Transverse colon (tissue), 4 donors: ENCODE measurements at places on chromosomes 4 and X. TPM values are rescaled to one million over a fixed set of nuclear protein-coding genes. Genes with fewer than 3 reads are reported as not detected.

The BGN gene
- 67.1 TPM for total RNA-seq

DNA sequence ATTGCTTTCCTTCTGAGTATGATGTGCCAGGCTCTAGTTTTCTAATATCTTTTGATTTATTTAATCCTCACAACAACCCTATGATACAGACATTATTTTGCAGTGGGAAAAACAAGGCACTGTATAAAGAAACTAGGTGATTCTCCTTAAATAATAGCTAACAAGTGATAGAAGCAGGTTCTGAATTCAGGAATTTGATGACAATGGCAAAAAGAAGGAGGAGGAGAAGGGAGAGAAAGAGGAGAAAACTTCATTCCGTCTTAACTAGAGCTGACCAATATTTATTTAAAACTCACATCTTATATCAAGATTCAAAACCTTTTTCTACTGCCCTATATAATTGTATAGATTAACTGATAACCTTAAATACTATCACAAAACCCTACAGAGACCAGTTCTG is 1477.1 kb upstream of the PCDH7 start:
- DNase-seq = no peak
- no peaks in the 10 kb centered on the region for H3K36me3 ChIP-seq

- no peak for DNase-seq
These were observed 46.7 kb downstream of the DDX60L start for GRCh38 chr4:168433571-168433970.

The LRCH2 gene
- 7.8 TPM for total RNA-seq

The PGK1 gene
- total RNA-seq = 203 TPM

GRCh38 chrX:154918060-154918483 is 31.9 kb downstream of the F8A1 start:
- no peaks in the 10 kb centered on the region for H3K36me3 ChIP-seq
- no peak overlapping the region for H3K4me3 ChIP-seq
- H3K27me3 ChIP-seq = no peaks in the 10 kb centered on the region
- DNase-seq = peak; percentile 34
- H3K27ac ChIP-seq = no peak overlapping the region

DNA sequence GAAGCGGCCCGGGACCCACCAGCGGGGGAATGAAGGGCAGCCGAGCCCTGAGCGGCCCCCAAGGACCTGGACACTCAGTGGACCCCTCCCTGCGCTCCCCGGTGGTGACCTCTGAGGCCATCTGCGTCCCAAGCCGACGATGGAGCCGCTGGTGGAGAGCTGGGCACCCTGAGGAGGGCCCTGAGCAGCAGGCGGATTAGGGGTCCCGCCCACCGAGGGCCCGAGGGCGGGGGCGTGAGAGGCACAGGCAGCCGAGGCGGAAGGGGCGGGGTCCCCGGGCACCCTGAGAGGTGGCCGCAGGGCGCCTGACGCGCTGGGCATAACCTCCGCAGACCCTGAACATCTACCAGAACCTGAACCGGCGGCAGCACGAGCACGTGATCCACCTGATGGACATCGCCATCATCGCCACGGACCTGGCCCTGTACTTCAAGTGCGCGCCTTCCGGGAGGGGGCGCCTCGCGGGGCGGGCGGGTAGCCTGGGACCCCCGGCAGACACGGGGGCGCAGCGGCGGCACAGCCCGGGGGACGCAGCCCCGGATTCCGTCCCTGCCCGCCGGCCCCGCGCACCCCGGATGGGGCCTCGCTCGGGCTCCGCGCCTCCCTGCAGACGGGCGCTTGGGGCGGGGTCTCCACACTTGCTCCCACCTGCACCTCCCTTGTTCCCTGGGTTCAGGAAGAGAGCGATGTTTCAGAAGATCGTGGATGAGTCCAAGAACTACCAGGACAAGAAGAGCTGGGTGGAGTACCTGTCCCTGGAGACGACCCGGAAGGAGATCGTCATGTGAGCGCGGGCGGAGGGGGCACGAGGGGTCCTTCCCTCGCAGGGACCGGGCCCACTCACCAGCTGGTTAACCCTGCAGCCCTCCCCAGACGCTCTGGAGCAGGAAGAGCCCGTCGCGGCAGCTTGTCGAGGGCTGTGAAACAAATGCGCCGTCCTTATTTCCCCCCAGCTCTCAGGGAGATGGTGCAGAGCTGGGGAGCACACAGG is 10.3 kb downstream of the ATP5ME start:
- DNase-seq = peak; percentile 71
- peak overlapping the region; percentile 44 for H3K27ac ChIP-seq
- H3K4me1 ChIP-seq = no peaks in the 10 kb centered on the region
- peak overlapping the region; percentile 53 for H3K4me3 ChIP-seq
- no peaks in the 10 kb centered on the region for H3K36me3 ChIP-seq
- peaks cover 6% of the 10 kb centered on the region for H3K27me3 ChIP-seq

The NAP1L3 gene
- total RNA-seq = 1.3 TPM

DNA sequence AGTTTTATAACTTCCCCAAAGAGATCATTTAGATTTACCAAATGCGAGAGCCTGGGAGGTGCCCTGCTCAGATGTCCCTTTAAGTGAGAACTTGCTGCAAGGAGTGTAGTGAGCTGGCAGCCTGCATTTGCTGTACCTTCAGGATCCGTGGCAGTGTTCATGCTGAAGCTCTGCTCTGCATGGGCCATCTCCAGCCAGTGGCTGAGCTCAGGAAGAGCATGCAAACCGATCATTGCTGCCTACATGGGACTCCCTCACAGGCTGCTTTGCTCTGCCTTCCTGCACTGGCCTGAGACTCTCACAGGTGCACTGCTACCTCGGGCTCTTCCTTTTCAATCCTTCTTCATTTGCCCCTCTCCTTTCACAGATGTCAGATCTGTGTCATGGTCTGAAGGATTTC is 152.0 kb upstream of the SFRP2 start:
- H3K27ac ChIP-seq = no peak overlapping the region
- no peak overlapping the region for H3K4me3 ChIP-seq

DNA sequence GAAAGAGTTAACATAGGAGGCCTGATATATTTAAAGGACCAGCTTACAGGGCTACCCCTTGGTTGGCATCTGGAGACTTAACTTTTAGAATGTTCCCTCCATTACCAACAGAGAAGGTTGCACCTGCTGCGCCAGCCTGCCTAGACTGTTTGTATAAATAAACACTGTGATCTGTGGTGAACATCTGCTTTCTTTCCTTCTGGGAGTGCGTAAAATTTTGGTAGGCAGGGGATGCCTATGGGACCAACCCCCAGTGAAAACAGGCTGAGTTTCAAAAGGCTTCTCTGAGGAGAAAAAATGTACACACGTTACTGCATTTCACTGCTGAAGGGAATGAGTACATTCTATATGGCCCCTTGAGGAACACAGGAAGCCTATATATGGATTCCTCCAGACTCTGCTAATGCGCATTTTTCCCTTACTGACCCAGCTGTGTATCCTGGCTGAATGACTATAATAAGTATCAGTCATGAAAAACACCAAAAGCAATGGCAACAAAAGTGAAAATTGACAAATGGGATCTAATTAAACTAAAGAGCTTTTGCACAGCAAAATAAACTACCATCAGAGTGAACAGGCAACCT is 13.8 kb downstream of the CENPC start:
- no peaks in the 10 kb centered on the region for H3K27me3 ChIP-seq
- H3K4me1 ChIP-seq = no peaks in the 10 kb centered on the region
- H3K36me3 ChIP-seq = peaks cover 68% of the 10 kb centered on the region
- no peak overlapping the region for H3K27ac ChIP-seq
- DNase-seq = no peak

GRCh38 chr4:52840531-52841370 is 21.4 kb upstream of the RASL11B start:
- peaks cover 3% of the 10 kb centered on the region for H3K4me1 ChIP-seq
- H3K27ac ChIP-seq = no peak overlapping the region
- DNase-seq = no peak
- no peaks in the 10 kb centered on the region for H3K36me3 ChIP-seq

The RRH gene
- total RNA-seq = not detected

The ATOH1 gene
- 76.7 TPM for total RNA-seq

DNA sequence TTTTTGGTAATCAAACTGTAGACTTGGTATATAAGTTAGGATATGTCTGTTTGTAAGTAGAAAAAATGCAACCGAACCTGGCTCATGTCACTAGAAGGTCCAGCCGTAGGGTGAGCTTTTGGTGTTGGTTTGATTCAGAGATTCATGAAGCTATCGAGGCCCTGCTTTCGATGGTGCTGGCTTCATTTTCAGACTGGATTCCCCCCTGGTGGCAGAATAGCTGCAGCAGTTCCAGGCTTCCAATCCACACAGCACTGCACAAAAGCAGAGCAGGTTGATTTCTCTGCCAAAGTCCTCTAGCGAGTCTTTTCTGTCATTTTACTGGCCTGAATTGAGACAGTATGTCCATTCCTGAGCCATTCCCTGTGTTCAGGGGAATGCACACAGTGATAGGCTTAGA is 33.1 kb downstream of the PDK3 start:
- peak overlapping the region; percentile 47 for H3K27ac ChIP-seq
- no peak overlapping the region for H3K4me3 ChIP-seq
- H3K27me3 ChIP-seq = no peaks in the 10 kb centered on the region
- peaks cover 4% of the 10 kb centered on the region for H3K4me1 ChIP-seq

DNA sequence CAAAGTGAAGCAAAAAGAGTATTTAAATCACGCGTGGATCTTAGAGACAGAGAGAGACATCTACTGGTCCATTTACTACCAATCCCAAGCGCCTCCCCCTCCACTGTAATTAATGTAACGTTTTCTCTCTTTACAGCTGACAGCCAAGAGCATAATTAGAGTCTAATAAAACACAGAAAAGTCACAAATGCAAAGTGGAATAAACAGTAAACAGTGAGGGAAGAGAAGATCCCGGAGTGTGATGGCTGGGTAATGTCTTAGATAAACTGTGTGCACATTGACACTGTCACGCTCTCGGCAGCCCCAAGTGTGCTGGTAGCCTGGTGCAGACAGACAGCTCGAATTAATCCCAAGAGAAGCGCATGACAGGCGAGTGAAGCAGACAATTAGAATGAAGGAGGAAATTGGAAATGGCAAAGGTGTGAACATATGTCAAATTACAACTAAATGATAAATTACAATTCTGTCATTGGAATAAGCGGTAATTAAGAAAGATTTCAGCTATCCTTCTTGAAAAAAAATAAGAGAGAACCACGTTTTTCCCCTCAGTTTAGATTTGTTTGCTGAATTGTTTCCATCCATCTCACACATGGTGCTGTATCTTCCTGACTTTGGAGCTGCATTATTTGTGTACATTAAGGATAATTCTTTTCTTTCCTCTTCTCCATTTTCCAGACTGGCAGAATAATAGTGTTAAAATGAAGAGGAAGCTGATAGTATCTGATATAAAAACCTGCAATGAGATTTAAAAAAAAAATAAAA is 100.1 kb downstream of the CXXC4 start:
- H3K36me3 ChIP-seq = no peaks in the 10 kb centered on the region
- no peak overlapping the region for H3K27ac ChIP-seq
- no peaks in the 10 kb centered on the region for H3K27me3 ChIP-seq
- no peaks in the 10 kb centered on the region for H3K4me1 ChIP-seq
- DNase-seq = no peak

DNA sequence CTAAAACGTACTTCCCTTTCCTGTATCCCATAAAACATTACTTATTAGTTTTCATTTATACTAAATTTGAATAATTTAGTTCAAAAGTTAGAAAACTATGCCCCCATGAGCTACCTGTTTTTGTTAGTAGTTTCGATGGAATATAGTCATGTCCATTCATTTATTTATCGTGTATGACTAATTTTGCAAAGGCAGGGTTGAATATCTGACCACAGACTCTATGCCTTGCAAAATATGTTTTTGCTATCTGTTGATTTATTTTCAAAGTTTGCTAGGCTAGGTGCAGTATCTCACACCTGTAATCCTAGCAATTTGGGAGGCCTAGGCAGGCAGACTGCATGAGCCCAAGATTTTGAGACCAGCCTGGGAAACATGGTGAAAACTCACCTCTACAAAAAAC is 78.4 kb downstream of the PDS5A start:
- H3K4me1 ChIP-seq = no peaks in the 10 kb centered on the region
- peaks cover 71% of the 10 kb centered on the region for H3K36me3 ChIP-seq
- no peak overlapping the region for H3K4me3 ChIP-seq
- DNase-seq = no peak

DNA sequence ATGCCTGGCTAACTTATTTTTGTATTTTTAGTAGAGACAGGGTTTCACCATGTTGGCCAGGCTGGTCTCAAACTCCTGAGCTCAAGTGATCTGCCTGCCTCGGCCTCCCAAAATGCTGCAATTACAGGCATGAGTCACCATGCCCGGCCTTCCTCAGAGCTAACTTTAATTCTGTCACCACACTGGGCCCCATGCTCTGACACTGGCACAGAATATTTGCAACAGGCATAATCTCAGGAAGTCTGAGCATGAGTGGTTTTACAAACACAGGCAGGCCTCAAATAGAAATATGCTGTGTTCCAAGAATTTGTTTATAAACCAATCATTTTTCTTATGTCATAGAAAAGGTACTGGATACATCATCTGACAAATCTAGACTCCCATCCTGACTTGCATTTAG is 32.7 kb upstream of the FAM9C start:
- H3K36me3 ChIP-seq = no peaks in the 10 kb centered on the region
- no peak for DNase-seq
- no peaks in the 10 kb centered on the region for H3K27me3 ChIP-seq
- H3K4me1 ChIP-seq = no peaks in the 10 kb centered on the region
- H3K4me3 ChIP-seq = no peak overlapping the region

The OTC gene
- total RNA-seq = 1.4 TPM

DNA sequence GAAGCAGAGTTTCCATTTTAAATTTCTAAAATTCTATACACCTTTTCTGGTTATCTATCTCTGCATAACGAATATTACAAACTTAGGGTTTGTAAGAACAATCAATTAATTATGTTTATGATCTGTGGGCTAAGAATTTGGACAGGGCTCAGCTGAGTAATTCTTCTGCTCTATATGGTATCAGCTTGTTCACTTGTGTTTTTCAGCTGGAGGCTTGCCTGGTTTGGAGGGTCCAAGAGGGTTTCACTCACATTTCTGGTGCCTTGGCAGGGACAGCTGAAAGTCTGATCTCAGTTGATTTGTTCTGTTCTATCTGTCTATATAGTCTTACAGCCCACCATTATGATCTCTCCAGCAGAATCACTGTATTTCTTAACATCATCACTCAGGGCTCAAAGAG is 57.8 kb upstream of the ADGRA3 start:
- no peak overlapping the region for H3K4me3 ChIP-seq
- peaks cover 8% of the 10 kb centered on the region for H3K4me1 ChIP-seq
- H3K27me3 ChIP-seq = no peaks in the 10 kb centered on the region
- H3K27ac ChIP-seq = no peak overlapping the region

DNA sequence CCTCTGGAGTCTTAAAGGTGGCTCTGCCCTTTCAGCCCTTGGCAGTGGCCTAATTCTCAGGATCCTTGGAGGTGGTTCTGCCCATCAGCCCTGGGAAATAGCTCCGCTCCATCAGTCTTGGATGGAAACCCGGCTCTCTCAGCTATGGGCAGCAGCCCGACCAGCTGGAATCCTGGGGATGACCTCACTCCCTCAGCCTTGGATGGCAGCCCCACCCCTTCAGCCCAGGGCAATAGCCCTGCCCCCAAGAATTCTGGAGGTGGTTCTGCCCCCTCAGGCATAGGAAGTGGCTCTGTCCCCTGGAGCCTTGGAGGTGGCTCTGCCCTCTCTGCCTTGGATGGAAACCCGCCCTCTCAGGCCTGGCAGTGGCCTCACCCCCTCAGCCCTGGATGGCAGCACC is 127.7 kb downstream of the RBMX2 start:
- no peaks in the 10 kb centered on the region for H3K36me3 ChIP-seq
- no peak overlapping the region for H3K4me3 ChIP-seq
- no peaks in the 10 kb centered on the region for H3K4me1 ChIP-seq
- H3K27me3 ChIP-seq = no peaks in the 10 kb centered on the region
- DNase-seq = no peak

The LUZP4 gene
- not detected for total RNA-seq
